ENCODE measurements at places on chromosomes 12 and 14.

GRCh38 chr12:25557830-25558436 lies 4.8 kb upstream of the LMNTD1 start:
- no peak for DNase-seq

GRCh38 chr14:72024043-72024407 lies 91.8 kb downstream of the RGS6 start:
- no peak for DNase-seq

GRCh38 chr12:89968151-89968700 lies 259.6 kb upstream of the ATP2B1 start:
- DNase-seq = no peak

DNA sequence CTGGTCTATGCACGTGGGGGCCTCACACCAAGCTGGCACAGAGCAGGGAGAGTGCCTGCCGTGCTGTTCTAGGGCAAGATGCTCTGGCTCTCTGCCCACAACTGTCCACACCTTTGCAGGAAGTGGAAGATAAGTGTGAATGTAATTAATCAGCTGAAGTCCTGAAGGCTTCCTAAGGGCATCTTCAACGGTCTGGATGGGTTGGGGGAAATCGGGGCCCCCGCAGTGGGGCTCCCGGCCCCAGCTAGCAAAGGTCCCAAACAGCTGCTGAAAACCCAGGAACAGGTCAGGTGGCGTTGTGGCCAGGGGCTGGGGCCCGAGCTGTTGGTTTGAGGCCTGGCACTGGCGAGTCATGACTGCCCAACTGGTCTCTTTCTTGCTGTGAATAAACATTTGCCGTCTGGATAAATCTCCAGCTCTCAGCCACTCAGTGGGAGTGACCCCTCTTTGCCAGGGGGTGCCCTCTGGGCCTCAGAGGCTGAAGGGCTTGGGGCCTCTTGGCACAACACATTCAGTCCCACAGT lies 6.7 kb upstream of the SLC25A29 start:
- no peak for DNase-seq

- DNase-seq = no peak
These were observed 370.2 kb downstream of the ADGRD1 start for GRCh38 chr12:131323879-131324278.

GRCh38 chr12:1793426-1794210 lies 26.7 kb upstream of the LRTM2 start:
- DNase-seq = peak; percentile 93

DNA sequence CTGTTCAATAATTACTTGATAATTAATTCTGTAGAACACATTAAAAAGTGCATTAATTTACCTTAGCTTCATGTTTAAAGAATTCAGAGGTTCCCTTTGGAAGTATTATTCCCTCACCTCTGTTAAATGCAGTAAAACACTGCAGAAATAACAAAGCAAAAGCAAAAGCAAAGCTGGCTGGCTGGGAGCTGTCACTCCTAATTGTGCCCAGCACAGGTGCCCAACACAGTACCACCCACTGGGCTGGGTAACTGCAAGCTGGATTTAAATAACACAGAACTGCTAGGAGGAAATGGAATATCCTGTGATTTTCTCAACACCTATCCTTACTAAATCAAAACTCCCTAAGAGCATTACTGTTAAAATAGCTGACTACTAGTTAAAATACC lies 72.6 kb downstream of the SLC2A13 start:
- no peak for DNase-seq

GRCh38 chr12:12167847-12168246 lies 97.1 kb downstream of the BCL2L14 start:
- no peak for DNase-seq

DNA sequence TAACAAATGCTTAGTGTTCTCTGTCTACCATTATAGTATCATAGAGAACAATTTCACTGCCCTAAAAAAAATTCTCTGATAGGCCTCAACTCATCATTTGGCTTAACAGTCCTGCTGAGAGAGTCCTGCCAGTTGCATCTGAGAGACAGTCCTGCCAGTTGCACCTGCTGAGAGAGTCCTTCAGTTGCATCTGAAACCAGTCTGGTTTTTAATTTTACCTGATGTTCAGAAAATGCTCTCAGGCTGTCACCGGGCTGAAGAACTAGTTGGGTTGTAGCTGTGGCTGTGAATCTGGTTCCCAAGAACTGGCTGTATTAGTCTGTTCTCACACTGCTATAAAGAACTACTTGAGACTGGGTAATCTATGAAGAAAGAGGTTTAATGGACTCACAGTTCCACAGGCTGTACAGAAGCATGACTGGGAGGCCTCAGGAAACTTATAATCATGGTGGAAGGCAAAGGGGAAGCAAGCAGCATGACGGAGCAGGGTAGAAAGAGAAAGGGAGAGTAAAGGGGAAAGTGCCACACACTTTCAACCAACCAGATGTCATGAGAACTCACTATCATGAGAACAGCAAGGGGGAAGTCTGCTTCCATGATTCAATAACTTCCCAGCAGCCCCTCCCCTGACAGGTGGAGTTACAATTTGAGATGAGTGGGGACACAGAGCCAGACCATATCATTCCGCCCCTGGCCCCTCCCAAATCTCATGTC lies 51.6 kb downstream of the PRKCH start:
- no peak for DNase-seq

GRCh38 chr14:61761557-61761956 lies 663 bp upstream of the SNAPC1 start:
- no peak for DNase-seq

GRCh38 chr14:20413744-20414082 lies 412 bp upstream of the TEP1 start:
- DNase-seq = no peak

DNA sequence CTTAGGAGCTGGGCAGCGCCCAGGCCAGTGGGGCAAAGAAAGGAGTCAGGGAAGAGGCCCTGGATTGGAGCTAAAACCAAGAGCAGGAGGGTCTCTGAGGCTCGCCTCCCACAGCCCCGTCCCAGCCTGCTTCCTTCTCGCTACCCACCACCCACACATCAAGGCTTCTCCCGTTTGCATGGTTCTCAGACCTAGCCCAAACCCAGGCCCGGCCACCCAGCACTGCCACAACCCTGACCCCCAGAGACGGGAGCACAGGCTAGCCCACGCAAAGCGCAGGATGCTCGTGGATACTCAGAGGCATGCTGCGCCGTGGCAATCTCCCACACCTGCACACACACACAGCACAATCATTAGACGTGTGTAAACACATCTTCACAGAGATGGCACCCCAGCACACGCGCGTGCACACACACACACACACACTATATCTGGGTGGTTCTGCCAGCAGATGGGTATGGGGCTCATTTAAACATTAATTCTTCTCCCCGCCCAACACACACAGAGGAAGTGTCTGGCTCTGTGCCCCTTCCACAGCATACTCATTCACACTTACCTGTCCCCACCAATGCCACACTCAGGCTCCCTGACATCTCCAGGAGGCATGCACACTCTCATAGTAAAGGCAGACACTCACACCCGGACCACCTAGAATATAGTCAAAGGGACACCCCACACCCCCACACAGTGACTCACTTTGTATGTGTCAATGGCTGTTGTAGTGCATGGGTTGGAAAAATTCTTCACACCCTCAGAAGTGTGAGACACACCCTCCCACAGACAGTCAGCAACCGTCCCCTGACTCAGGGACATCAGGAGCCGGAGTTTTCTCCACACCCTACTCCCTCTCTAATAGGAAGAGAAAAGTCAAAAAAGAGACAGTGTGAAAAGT lies 1.1 kb downstream of the CARMIL3 start:
- DNase-seq = no peak

DNA sequence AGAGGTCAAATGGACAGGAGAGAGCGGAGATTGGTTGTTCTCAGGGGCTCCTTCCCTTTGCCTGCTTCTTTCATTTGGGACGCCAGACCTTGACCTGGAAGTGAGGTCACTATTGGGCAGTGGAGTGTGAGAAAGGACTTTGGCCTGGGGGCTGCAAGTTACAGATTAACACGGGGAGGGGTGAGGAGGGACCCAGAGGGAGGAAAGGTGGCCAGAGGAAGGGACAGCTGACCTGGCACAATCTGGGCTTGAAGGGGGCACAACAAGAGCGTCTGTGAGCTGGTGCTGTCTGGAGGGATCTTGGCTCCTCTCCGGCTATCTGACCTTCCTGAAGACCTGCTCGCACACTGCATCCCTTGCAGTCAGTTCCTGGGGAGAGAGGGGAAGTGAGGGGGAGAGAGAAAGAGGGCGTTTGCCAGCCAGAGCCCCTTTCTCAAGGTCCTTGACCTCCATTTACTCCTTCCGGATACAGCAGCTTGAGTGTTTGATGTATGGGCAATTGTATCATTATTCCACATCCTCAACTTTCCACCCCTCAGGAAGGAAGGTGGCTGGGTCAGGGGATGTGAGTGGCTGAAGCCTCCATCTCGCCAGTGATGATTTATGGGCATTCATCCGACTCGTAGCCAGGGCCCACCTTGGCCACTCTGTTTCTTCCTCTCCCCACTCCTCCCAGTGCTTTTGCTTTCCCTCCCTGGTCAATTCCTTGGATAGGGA lies 4.7 kb downstream of the RBP5 start:
- no peak for DNase-seq

DNA sequence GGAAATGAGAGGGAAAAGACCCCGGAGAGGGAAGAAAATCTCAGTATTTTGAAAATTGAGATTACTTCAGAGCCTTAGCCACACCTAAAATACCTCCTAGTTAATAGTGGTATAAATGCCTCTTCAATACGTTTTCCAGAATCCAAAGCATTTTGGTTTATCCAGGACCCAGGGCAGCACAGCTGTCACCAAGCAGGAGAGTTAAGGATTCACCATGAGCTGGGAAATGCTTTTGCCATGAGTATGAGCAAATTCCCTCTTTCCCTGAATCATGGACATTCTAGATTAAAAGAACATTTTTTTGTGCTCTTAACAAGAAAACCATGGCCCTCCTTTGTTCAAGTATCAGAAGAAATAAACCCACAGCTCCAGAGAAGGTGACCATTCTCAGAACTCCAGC lies 21.8 kb upstream of the RTRAF start:
- no peak for DNase-seq

DNA sequence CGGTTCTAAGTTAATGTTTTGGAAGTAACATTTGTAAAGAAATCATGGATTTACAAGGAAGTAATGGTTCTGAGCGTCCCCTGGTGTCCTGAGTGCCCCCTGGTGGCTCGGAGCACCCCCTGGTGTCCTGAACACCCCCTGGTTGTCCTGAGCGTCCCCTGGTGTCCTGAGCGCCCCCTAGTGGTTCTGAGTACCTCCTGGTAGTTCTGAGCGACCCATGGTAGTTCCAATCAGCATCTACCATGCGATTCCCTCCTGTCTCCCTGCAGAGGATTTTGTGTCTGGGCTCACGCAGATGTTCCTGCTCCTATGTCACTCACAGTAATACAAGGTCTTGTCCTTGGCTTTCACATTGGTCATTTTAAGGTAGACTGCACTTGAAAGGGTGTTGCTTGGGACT lies 1352.9 kb downstream of the TMEM121 start:
- DNase-seq = no peak

DNA sequence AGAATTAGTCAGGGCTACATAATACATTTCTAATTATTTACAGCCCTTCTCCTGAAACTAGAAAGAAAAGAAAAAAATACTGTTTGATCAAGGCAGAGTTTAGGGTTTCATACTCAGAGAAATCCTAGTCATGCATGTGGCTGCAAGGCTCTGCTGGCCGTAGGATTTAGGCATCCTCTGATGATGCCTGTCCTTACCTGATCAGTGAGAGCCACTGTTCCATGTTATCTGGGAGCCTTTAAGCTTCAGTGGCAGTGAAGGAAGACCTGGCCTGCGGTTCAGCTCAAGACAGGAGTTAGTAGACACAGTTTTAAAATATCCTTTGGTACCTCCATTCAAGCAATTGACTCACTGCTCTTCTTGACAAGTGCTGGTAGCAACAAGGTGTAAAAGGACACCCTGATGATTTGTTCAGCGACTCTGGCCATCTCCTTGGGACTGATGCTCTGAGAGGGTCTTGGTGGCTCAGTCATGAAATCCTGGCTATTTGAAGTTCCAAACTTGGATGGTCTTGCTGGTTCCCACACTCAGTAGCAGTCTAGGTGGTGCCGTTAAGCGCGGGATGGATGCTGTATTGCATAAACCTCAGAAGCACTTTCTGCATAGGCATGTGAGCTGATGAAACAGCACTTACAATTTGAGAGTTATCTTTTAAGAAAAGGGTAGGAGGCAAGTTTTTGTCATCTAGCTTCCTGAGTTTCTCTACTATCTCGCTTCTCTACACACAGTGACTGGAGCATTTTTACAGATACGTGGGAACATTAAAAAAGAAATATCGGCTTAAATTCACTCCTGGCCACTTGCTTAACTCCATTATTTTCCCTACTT lies 162.0 kb downstream of the SAMD4A start:
- DNase-seq = no peak

DNA sequence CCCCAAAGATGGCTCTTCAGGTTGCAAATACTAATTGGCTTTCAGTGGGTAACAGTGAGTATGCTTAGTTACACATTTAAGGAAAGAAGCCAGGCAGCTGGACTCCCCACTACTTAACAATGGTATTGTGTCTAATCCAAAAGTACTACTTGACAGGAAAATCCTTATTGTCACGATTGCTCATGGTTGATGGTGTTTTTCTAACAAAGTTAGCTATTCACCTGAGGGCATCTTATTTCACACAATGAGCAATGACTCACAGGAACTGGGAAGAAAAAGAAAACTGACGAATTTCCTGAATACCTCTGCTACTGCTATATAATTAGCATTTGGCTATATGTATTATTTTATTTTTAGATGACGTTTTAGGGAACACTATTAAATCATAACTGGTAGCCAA lies 33.4 kb upstream of the ALG10 start:
- DNase-seq = no peak

DNA sequence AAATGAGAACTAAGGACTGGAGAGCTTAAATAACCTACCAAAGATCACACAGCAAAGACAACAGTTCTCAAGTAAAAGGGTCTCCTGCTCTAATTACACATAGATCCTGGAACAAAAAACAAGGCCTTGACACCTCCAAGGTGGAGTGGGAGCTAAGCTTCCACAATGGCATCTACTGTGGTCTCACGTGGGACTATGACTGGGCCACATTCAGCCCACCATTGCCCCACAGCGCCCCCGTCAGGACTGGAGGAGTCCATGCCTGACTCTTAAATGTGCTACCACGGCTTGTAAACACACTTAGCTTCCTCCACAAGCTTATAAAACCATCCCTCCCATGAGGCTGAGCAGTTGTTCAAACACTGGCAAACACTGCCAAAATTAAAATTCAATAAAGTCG lies 88.5 kb downstream of the GCH1 start:
- DNase-seq = no peak

DNA sequence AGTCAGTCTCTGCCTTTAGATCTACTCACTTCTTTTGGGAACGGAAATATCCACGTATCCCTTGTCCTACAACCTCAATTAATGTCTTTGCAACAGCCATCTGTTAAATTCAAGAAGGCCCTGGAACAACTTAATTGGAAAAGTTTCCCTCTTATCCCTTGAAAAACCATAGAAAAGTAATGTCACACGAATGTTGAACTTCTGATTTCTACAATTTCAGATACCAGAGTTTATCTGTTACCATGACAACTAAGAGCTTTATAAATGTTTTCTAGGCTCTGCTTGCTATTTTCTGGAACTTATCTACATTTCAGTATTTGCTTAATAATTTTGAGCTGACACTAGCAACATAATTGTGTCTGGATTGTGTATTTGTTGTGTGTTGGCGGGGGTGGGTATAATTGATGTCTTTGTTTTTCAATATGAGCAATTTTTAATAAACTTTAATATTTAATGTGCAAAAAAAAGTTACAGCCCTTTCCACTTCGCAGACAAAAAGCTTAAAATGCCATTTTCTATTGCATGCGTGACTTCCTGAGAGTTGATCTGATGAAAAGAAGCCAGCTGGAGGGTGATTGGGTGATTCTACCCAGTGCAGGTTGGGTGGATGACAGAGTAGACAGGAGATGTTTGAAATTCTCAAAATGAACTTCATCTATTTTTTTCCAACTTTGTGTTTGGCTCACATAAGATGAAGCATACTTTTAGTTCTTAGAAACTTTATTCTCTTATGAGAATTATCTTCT lies 11.8 kb upstream of the EDDM3A start:
- no peak for DNase-seq

Measured in vagina (tissue), 2 donors.